ENCODE measurements at places on chromosomes 13 and 19.

DNA sequence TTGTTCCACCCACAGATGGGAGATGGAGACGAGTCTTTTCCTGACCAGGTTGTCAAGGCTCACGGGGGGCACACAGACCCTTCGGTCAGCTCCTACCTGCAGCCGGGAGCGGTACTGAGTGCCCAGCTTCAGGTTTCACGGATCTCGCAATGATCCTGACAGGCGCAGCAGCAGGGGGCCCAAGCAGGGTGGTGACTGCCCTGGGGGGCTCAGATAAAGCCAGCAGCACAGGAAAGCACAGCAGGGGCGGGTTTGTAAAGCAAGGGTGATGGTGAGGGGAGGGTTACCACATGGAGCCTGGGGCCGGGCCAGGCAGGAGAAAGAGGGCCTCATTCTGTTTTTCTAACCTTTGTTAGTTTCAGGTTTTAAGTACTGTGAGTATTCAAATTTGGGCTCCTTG, 41.7 kb upstream of the ATP11A start:
- DNase-seq = no peak

- DNase-seq = no peak
Measured at GRCh38 chr13:83753912-83754624, 128.2 kb downstream of the SLITRK1 start.

- no peak for DNase-seq
Measured at GRCh38 chr13:20566468-20566897, 474 bp upstream of the IFT88 start.

GRCh38 chr13:107217251-107217650, 649.3 kb upstream of the ARGLU1 start:
- DNase-seq = no peak

GRCh38 chr19:29154163-29154562, 58.8 kb downstream of the UQCRFS1 start:
- no peak for DNase-seq
